ENCODE measurements at places on chromosomes 5 and 9. TPM values are rescaled to one million over a fixed set of nuclear protein-coding genes. Genes with fewer than 3 reads are reported as not detected.

The ORM2 gene
- not detected for total RNA-seq

- DNase-seq = no peak
Observed at GRCh38 chr5:128303593-128303992, 220.0 kb downstream of the SLC12A2 start.

GRCh38 chr9:6237267-6237666 is 21.7 kb downstream of the IL33 start:
- no peak for DNase-seq

- no peak for DNase-seq
Observed at GRCh38 chr9:72590824-72591223, 69.4 kb downstream of the TMC1 start.

GRCh38 chr9:131799177-131799823 is 59.4 kb upstream of the RAPGEF1 start:
- DNase-seq = peak; percentile 56

DNA sequence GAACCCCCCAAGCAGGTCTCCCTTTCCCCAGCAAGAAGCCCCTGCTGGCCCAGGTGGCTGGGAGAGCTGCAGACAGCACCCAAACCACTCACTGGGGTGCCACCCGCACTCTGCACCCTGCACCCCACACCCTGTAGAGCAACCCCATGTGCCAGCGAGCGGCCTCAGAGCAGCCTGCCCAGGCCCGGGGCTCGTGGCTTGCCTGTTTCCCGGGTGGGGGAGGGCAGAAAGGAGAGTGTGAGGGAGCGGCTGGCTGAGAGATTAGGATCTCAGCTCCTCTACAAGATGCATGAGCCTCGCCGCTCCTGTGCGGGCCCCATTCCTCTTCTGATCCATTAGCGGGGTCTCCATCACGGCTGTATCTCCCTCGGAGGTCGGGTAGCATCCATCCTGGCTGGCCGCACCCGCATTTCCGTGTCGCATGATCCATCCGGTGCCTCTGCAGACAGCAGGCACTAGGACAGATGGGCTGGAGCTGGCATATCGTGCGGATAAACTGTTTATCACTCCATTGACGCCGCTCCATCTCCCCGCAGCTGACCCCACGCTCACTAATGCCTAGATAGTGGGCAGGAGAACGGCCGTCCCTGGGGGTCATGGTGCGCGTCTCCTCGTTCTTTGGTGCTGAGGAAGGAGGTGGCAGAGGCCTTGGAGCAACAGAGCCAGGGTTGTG is 54.4 kb downstream of the MRPL36 start:
- DNase-seq = no peak

Data from right cardiac atrium (tissue), 5 donors.